ENCODE measurements at places on chromosomes 16 and 17.

- DNase-seq = no peak
These were observed 23.3 kb upstream of the ANKRD40CL start for GRCh38 chr17:50790618-50791017.

DNA sequence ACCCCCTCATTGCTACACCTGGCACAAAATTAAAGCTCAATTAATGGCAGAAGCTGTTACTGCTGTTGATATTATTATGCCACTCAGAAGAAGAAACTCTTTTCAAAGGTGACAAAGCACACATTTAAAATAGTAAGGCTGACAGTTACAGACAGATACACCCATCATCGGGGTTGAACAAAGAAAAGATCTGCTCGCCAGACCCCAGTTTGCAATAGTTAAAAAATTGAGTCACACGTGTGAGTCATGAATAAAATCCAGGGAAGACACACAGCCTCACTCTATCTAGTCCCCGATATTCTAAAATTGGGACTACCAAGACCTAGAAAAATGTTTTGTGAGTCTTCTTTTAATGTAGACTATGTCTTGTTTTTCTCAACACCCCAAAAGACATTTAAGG lies 330.0 kb upstream of the SOX9 start:
- DNase-seq = no peak

DNA sequence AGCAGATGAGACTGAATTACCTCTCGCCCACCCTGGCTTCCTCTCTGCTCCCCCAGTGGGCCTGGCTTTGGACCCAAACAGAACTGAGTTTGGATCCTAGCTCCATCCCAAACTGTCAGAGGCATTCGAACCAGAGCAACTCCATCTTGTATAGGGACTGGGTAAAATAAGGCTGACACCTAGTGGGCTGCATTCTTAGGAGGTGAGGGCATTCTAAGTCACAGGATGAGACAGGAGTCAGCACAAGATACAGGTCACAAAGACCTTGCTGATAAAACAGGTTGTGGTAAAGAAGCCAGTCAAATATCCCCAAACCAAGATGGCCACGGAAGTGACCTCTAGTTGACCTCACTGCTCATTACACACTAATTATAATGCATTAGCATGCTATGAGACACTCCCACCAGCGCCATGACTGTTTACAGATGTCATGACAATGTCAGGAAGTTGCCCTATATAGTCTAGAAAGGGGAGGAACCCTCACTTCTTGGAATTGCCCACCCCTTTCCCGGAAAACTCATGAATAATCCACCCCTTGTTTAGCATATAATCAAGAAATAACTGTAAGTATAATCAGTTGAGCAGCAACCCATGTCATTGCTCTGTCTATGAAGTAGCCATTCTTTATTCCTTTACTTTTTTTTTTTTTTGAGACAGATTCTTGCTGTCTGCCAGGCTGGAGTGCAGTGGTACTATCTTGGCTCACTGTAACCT lies 44.4 kb downstream of the LYRM1 start:
- no peak for DNase-seq

DNA sequence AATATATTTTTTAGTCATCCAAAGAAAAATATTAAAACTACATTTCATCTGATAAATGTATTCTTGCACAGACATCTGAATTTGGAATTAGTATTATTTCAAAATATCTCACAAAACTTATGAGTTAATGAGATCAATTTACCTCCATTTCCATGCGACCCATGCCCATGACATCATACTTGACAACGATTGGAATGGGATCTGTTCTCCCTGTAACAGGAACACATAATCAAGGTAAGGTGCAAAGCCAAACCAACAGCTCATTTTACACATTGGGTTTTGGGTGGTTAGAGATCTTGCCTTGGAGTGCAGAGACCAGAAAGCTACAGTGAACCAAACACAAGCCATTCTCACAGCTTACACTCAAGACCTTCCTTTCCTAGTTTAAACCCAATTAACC lies 46.9 kb upstream of the ITGA2B start:
- no peak for DNase-seq
